ENCODE measurements at places on chromosomes 16 and 17.

GRCh38 chr16:78704416-78704815 is 605.0 kb downstream of the WWOX start:
- no peak for DNase-seq

DNA sequence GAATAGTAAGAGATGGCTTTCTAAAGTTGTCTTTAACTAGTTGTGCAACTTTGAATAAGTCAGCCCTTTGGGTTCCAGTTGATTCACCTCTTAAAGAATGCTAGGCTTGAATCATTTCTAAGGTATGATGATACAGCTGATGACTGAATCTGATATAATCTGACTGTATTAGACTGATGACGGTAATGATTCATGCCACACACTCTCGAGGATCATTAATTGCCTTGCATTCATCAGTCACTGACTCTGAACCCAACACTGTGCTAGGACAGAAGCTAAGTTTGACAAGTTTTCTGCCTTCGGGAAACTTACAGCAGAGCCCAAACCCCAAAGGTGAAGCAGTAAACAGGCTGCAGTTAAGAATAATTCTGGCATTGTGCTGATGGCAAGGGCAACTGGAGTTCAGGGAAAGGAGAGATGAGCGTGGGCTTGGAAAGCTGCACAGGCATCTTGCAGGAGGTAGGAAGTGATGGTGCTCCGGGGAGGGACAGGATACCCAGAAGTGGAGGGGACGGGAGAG is 25.8 kb downstream of the ASIC2 start:
- no peak for DNase-seq

- DNase-seq, result no peak
These were observed 240.8 kb upstream of the TOX3 start for GRCh38 chr16:52787709-52788108.

DNA sequence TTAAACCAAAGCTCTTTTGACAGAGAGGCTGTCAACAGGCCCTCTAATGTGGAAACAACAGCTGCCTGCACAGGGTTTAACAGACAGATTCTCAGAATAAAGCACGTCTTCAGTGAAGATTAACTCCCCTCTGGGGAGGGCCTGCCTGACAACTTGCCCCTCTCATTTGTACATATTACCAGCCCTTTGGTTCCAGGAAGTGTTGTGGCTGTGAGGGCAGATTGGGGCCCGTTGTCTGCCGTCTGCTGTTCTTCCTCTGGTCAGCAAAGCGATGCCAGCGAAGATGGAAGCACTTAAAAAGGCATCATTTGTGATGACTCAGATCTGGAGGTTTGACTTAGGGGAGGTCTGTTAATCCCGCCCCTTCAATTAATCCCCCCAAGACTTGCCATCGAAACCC is 177.0 kb upstream of the IRX6 start:
- DNase-seq, result no peak

- no peak for DNase-seq
These were observed 12.3 kb downstream of the RAI1 start for GRCh38 chr17:17693253-17694168.

- peak; percentile 97 for DNase-seq
These were observed at the start of gene ANKFY1 for GRCh38 chr17:4263282-4264215. Gene ANKFY1 (minus strand): TSS chr17:4263979. CDS start chr17:4263941, 38 bp downstream.

GRCh38 chr16:30805056-30805369 is 18.0 kb upstream of the ZNF629 start:
- DNase-seq, result no peak

GRCh38 chr17:74545843-74546230 is at the start of gene CD300C:
Gene CD300C (minus strand): TSS chr17:74546115. CDS start chr17:74545782, 333 bp downstream.
- peak; percentile 10 for DNase-seq

- DNase-seq, result no peak
These were observed 2.0 kb upstream of the PLA2G15 start for GRCh38 chr16:68242926-68243858.

GRCh38 chr16:78571898-78572358 is 472.5 kb downstream of the WWOX start:
- no peak for DNase-seq

GRCh38 chr17:49187301-49187700 is 23.1 kb downstream of the GNGT2 start:
- DNase-seq, result no peak

DNA sequence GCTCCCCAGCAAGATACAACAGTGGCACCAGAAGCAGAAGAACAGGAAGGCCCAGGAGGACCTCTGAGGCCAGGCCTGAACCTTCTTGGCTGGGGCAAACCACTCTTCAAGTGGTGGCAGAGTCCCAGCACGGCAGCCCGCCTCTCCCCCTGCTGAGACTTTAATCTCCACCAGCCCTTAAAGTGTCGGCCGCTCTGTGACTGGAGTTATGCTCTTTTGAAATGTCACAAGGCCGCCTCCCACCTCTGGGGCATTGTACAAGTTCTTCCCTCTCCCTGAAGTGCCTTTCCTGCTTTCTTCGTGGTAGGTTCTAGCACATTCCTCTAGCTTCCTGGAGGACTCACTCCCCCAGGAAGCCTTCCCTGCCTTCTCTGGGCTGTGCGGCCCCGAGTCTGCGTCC is 11.9 kb downstream of the CES3 start:
- no peak for DNase-seq

DNA sequence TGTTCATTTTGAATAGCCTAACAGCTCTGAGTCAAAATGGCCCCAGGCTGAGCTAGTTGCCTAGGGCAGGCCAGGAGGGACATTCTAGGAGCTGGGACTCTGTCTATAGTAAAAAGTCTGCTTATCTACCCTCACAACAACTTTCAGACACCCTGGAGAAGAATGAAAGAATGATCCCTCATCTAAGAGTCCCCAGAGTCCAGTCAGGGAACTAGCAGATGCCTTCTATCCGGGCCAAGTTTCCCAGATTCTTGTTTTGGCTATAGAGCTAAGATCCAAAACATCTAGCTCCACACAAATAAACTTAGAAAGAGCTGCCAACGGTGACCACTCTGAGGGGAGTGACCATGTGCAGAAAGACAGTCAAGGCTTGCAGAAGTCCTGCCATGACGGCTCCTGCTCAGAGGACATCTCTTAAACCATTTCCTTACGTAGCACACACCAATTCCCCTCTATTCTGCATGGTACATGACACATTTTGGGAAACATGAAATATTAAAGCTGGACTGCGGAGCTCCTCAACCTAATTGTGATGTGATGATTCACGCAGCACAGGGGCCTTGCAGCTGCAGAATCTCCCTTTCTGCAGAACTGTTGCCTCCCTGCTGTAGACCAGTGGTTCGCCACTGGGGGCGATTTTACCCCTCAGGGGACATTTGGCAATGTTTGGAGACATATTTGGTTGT is 24.2 kb downstream of the FAM20A start:
- DNase-seq, result no peak

DNA sequence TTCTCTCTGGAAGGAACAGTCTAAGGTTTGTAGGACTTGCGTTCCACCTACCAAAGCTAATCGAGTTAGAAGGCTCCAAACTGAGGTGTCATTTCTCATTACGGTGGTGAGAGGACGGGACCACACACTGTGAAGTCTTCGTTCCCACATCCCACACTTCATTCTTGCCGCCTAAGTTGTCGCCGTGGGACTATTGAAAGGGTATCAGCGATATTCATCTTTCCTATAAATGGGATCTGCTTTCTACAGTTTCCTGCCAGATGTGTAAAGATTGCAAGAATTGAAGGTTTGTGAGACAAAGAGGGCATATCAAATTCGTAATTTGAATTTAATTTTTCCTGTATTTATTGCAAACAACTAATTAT is 608 bp upstream of the TRIM37 start:
- DNase-seq, result no peak

DNA sequence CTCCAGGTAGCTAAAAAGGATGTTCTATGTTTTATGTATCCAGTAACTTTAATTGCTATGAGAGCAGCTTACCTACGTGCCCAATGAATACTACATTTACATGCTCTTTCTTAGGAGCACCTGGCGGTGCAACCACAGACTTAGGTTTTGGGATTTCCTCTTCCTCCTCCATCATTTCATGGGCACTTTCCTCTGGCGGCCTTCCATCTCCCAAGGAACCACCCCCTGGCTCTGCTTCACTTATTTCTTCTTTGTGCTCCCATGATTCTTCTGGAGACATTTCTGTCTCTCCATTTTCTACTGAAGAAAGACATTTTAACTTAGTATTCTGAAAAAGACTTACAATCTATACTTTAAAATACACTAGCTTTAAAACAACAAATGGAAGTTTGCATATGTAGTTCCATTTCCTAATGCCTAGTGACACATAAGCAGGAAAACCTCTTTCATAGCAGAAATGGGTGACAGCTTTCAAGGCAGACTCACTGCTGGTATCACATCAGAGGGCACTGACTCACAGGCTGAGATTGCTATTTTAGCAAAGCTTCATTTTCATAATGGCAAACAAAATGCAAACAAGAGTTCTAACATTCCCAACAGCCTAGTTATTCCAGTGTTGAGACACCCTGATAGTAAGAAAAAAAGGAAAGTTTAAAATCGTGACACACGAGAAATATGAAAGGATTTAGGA is 19.1 kb downstream of the GSPT1 start:
- no peak for DNase-seq

GRCh38 chr16:50956637-50957036 is 194.4 kb downstream of the SALL1 start:
- DNase-seq, result no peak

- no peak for DNase-seq
These were observed 74.1 kb upstream of the NKD1 start for GRCh38 chr16:50474138-50474537.

DNA sequence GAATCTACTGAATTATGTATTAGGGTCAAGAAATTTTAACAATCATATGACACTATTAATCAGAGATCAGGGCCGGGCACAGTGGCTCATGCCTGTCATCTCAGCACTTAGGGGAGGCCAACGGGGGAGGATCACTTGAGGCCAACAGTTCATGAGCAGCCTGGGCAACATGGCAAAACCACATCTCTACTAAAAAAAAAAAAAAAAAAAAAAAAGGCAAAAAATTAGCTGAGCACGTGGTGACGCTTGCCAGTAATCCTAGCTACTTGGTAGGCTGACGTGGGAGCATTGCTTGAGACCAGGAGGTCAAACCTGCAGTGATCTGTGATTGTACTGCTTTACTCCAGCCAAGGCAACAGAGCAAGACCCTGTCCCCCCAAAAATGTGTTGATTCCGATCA is 52.5 kb upstream of the CLEC3A start:
- no peak for DNase-seq

DNA sequence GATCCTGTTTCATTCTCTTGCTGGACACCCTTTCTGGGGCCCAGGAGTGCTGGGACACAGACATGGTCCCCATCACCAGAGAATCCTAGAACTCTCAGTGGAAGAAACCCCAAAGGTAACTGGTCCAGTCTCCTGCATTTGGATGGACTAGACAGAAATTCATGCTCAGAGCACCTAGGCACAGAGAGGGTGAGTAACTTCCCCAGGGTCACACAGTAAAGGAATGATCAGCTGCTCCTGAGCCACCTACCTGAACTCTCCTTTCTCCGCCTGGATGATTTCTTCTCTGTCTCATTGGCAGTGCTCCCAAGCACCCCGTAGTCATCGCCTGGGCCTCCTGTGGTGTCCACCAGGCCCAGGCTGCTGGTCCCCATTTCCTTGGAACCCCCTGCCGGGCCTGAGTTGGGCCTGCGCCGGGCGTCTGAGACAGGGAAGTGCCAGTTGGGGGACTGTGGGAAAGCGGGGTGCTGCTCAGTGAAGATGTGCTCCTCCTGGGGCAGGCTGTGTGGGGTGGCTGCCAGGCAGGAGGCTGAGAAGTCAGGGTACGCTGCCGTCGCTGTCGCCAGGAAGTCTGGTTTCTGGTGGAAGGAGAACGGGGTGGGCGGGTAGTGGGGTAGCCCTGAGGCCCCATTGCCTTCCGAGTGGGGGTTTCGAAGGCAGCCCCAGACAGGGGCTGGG is 767 bp downstream of the MEOX1 start:
- DNase-seq, result no peak

DNA sequence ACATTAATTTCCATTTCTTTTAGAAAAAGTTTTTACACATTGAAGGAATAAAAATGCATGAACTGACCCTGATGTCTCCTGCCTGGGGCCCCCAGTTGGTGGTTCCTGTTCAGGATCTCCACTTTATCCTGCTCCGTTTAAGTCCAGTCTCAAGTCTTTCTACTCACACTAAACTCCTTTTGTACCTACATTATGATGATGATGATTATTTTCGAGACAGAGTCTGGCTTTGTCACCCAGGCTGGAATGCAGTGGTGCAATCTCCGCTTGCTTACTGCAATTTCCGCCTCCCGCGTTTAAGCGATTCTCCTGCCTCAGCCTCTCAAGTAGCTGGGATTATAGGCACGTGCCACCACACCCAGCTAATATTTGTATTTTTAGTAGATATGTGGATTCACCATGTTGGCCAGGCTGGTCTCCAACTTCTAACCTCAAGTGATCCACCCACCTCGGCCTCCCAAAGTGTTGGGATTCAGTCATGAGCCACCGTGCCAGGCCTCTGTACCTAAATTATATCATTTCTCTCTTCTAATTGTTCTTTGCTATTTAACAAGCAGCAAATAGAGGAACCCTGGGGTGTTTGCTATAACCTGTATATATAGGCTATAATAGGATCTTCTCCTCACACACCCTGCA is 2.2 kb upstream of the FOXK2 start:
- DNase-seq, result no peak

- peak; percentile 64 for DNase-seq
These were observed 57.3 kb upstream of the CCL1 start for GRCh38 chr17:34420254-34420766.

DNA sequence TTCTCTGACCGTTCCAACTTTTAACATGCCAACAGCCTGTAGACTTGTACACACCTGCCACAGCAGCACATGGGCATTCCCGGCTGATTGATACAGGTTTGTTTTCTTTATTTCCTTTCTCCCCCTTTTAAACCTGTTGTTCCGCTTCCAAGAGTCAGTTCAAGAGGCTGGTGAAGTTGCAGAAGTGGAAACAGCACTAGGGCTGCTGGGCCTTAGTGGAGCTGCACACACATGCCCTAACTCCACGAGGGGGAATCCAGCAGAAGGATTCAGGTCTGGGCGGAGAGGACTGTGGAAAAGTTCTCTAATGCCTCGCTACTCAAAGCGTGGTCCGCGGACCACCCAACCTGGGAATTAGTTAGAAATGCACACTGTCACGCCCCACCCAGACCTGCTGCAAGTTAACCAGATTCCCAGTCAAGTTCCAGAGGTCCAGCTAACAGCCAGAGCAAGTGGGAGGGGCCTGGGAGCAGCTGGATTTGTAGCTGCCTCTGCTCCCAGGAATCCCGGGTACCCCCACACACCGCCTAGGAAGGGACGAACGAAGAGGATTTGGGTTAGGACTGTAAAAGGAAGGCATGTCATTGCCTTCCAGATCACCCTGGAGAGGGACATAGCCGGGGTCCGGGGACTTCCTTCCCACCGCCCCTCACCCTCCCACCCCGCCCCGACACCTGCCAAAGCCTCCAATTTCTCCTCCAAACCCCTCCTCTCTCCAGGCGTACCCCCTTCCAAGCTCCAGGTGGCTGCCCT is 542 bp downstream of the SLC39A11 start:
- no peak for DNase-seq

Measured in CD4-positive, alpha-beta T cell treated with Interleukin-4 for 1 hour (primary cell).